Hepatocyte (in vitro differentiated cells): ENCODE measurements at places on chromosomes 16 and 17. TPM values are rescaled to one million over a fixed set of nuclear protein-coding genes. Genes with fewer than 3 reads are reported as not detected.
A peak's percentile ranks its signal among the peaks of the same experiment; 100 is the strongest.

Gene GCGR
- 2.4 and 2.9 TPM in 2 replicates for total RNA-seq

Gene TMEM88
- 59.6 and 73.3 TPM in 2 replicates for total RNA-seq

Gene GRB7
- total RNA-seq: 19.0 and 22.8 TPM in 2 replicates

Gene CACNA1G
- 2.9 and 4.8 TPM in 2 replicates for total RNA-seq

Gene KCNJ12
- total RNA-seq: 0.73 and 0.88 TPM in 2 replicates

Gene PHF12
- total RNA-seq: 18.2 and 19.0 TPM in 2 replicates

Gene SLC13A2
- total RNA-seq: 1.2 and 2.0 TPM in 2 replicates

Gene PRRT2
- 7.0 and 8.0 TPM in 2 replicates for total RNA-seq

Gene XYLT1
- 12.5 and 13.7 TPM in 2 replicates for total RNA-seq

Gene C16orf74
- total RNA-seq: 1.4 and 5.3 TPM in 2 replicates

Gene FBXL19
- 15.6 and 19.4 TPM in 2 replicates for total RNA-seq

Gene SCGB1C2
- total RNA-seq: not detected in 2 replicates

Gene NF1
- 37.4 and 45.9 TPM in 2 replicates for total RNA-seq

GRCh38 chr17:78202666-78203065 is 11.4 kb upstream of the BIRC5 start:
- H3K4me3 ChIP-seq: no peak overlapping the region
- H3K4me1 ChIP-seq: no peaks in the 10 kb centered on the region
- no peak for DNase-seq
- no peak overlapping the region for H3K27ac ChIP-seq
- H3K36me3 ChIP-seq: no peaks in the 10 kb centered on the region

- no peaks in the 10 kb centered on the region for H3K36me3 ChIP-seq
- no peaks in the 10 kb centered on the region for H3K27me3 ChIP-seq
- no peak overlapping the region for H3K4me3 ChIP-seq
These were observed 21.7 kb downstream of the MILR1 start for GRCh38 chr17:64470625-64471024.

GRCh38 chr16:68244481-68244902 is 681 bp upstream of the PLA2G15 start:
- H3K27ac ChIP-seq: no peak overlapping the region
- peaks cover 7% of the 10 kb centered on the region for H3K4me1 ChIP-seq
- H3K4me3 ChIP-seq: peak overlapping the region; percentile 96
- H3K36me3 ChIP-seq: no peaks in the 10 kb centered on the region
- no peaks in the 10 kb centered on the region for H3K27me3 ChIP-seq
- no peak for DNase-seq

DNA sequence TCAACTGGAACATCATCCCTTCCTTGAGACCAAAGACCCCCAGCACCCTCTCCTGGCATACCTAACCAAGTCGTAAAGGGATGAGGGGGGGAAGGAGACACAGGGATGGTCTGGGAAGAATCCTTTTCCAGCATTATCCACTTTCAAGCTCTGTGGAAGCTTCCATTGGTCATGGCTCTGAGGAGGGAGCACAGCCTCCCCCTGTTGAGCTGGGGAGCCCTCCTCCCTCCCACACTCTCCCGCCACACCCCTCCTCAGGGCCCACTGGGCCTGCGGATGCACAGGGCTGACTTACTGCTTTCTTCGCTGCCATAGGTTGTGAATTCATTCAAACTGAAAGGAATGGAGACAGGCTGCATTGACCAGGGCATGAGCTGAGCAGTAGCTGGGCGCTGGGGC is 12.4 kb downstream of the CSF3 start:
- no peaks in the 10 kb centered on the region for H3K27me3 ChIP-seq
- H3K4me1 ChIP-seq: no peaks in the 10 kb centered on the region
- no peak overlapping the region for H3K27ac ChIP-seq
- DNase-seq: no peak
- no peaks in the 10 kb centered on the region for H3K36me3 ChIP-seq

- H3K27ac ChIP-seq: no peak overlapping the region
- DNase-seq: no peak
- H3K4me1 ChIP-seq: no peaks in the 10 kb centered on the region
- H3K36me3 ChIP-seq: no peaks in the 10 kb centered on the region
- no peaks in the 10 kb centered on the region for H3K27me3 ChIP-seq
- H3K4me3 ChIP-seq: no peak overlapping the region
These were observed 12.5 kb upstream of the C1QTNF8 start for GRCh38 chr16:1108299-1109252.

GRCh38 chr16:80604600-80605355 is 64.0 kb downstream of the DYNLRB2 start:
- H3K27me3 ChIP-seq: no peaks in the 10 kb centered on the region
- no peaks in the 10 kb centered on the region for H3K36me3 ChIP-seq
- no peak for DNase-seq
- H3K4me3 ChIP-seq: no peak overlapping the region
- no peak overlapping the region for H3K27ac ChIP-seq

- no peaks in the 10 kb centered on the region for H3K27me3 ChIP-seq
- H3K27ac ChIP-seq: peak overlapping the region; percentile 87
- peak overlapping the region; percentile 66 for H3K4me3 ChIP-seq
- H3K4me1 ChIP-seq: peaks cover 3% of the 10 kb centered on the region
- H3K36me3 ChIP-seq: no peaks in the 10 kb centered on the region
These were observed 21.8 kb upstream of the FOXK2 start for GRCh38 chr17:82497483-82498405.

GRCh38 chr16:84821728-84822689 is 2.2 kb downstream of the CRISPLD2 start:
- H3K4me1 ChIP-seq: peaks cover 14% of the 10 kb centered on the region
- no peaks in the 10 kb centered on the region for H3K36me3 ChIP-seq
- no peak for DNase-seq
- no peak overlapping the region for H3K4me3 ChIP-seq

- no peaks in the 10 kb centered on the region for H3K36me3 ChIP-seq
- no peaks in the 10 kb centered on the region for H3K4me1 ChIP-seq
- H3K27me3 ChIP-seq: no peaks in the 10 kb centered on the region
- H3K4me3 ChIP-seq: no peak overlapping the region
These were observed 16.8 kb downstream of the TCF25 start for GRCh38 chr16:89890200-89890599.

- H3K27ac ChIP-seq: no peak overlapping the region
- DNase-seq: no peak
- H3K4me1 ChIP-seq: peaks cover 21% of the 10 kb centered on the region
- H3K4me3 ChIP-seq: no peak overlapping the region
- H3K36me3 ChIP-seq: no peaks in the 10 kb centered on the region
These were observed 846 bp downstream of the CPNE7 start for GRCh38 chr16:89576153-89577054.

DNA sequence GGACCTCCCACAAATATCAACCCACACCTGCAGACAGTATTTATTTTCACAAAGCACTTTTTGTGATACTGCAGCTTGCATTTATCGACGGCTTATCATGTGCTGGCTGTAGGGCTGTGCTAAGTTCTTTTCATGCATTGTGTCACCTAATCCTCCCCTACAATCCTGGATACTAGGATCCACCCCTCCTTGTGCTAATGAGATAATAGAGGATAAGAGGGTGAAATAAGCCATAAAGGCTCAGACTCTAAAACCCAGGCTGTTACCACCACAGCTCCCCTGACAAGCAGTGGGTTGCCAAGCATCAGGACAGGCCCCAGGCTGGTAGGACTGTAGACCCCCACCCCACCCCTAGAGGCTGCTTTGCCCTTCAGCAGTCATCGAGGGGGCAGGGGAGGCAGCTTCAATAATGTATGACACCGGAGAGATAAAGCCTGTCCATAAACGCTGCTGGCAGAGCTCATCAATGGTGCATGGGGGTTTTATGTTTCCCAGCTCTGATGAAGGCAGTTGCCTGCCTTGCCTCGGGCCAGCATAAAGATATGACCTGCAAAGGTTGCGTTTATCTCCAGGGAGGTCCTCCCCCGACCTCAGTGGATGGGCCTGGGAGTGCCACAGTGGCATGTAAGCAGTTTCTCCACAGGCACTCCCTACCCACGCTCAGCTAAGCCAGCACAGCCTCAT is 73.9 kb upstream of the C16orf82 start:
- H3K4me3 ChIP-seq: no peak overlapping the region
- no peaks in the 10 kb centered on the region for H3K4me1 ChIP-seq
- no peaks in the 10 kb centered on the region for H3K36me3 ChIP-seq
- no peak overlapping the region for H3K27ac ChIP-seq
- DNase-seq: peak; percentile 13

GRCh38 chr16:48556913-48557351 is 53.0 kb downstream of the N4BP1 start:
- H3K4me3 ChIP-seq: no peak overlapping the region
- H3K27ac ChIP-seq: no peak overlapping the region
- no peak for DNase-seq
- no peaks in the 10 kb centered on the region for H3K27me3 ChIP-seq
- H3K36me3 ChIP-seq: no peaks in the 10 kb centered on the region

- H3K36me3 ChIP-seq: no peaks in the 10 kb centered on the region
- H3K27me3 ChIP-seq: no peaks in the 10 kb centered on the region
- H3K27ac ChIP-seq: no peak overlapping the region
- H3K4me3 ChIP-seq: no peak overlapping the region
These were observed 71.5 kb upstream of the DNAJA2 start for GRCh38 chr16:47045023-47045422.

DNA sequence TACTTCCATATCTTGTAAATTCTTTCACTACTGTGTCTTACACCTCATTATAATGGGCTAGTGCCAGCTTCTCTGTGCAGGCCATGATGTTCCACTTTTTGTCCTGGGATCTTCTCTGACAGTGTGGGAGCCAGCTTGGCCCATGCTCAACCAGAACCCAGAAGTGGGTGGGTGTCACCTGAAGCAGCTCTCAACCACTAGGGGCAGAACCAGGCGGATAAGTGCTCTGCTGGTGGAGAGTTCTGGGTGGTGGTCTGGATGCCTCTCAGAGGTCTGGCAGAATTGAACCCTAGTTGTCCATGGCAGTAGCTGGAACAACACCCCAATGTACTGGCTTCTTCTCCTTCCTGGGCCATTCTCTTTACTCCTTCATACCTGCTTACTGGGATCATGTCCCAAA is 254.1 kb upstream of the N4BP1 start:
- no peak overlapping the region for H3K27ac ChIP-seq
- no peaks in the 10 kb centered on the region for H3K4me1 ChIP-seq
- H3K4me3 ChIP-seq: no peak overlapping the region
- no peak for DNase-seq
- no peaks in the 10 kb centered on the region for H3K36me3 ChIP-seq
- H3K27me3 ChIP-seq: peaks cover 4% of the 10 kb centered on the region

GRCh38 chr16:87297918-87298631 is 19.1 kb downstream of the C16orf95 start:
- H3K4me1 ChIP-seq: no peaks in the 10 kb centered on the region
- no peak overlapping the region for H3K27ac ChIP-seq
- no peaks in the 10 kb centered on the region for H3K27me3 ChIP-seq
- DNase-seq: peak; percentile 60

DNA sequence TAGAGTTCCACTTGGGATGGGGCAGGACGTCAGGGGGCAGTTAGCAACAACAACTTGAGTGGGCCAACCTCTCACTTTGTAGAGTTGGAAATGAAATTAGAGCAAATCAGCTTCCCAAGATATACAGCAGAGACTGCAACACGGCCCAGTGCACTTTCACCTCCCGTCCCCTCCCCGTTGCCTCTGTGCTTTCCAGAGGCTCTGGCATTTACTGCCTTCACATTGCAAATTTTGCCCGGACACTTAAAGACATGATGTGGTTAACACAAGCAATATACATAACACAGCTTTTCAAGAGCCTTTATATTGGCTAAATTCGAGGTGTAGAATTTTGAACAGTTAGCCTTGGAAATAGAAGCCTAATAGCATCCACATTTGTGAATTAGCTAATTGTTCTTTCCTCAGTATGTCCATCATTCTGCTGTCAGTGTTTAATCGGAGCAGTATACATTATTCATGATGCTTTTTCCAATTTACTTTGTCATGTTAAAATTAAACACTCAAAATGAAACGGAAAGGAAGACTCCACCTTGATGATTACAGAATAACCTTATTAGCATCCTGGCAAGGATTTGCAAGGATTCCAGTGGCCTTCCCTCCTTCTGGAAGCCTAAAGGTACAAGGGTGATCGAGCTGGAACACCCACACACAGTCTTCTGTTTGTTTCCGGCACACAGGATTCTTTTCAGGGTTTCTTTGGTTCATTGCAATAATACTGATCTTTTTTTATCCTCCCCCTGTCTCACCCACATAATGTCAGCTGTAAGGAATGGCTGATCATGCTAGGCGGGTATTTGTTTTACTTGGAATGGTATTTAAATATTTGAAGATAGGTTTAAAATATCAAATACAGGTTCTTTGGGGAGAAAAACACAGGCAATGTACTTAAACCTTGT is 190.9 kb upstream of the CACNG5 start:
- no peak overlapping the region for H3K27ac ChIP-seq
- no peaks in the 10 kb centered on the region for H3K36me3 ChIP-seq
- no peaks in the 10 kb centered on the region for H3K27me3 ChIP-seq
- no peak for DNase-seq
- no peaks in the 10 kb centered on the region for H3K4me1 ChIP-seq

- no peak overlapping the region for H3K27ac ChIP-seq
- peaks cover 4% of the 10 kb centered on the region for H3K4me1 ChIP-seq
- no peaks in the 10 kb centered on the region for H3K27me3 ChIP-seq
- H3K4me3 ChIP-seq: no peak overlapping the region
These were observed 136.9 kb upstream of the FOXF1 start for GRCh38 chr16:86373276-86373901.

- peak overlapping the region; percentile 97 for H3K27ac ChIP-seq
- H3K4me3 ChIP-seq: peak overlapping the region; percentile 30
- no peaks in the 10 kb centered on the region for H3K27me3 ChIP-seq
- H3K36me3 ChIP-seq: no peaks in the 10 kb centered on the region
- peaks cover 49% of the 10 kb centered on the region for H3K4me1 ChIP-seq
These were observed 706 bp downstream of the TEN1 start for GRCh38 chr17:75979705-75980187.

GRCh38 chr17:164303-165235 is 16.9 kb downstream of the DOC2B start:
- H3K27ac ChIP-seq: no peak overlapping the region
- no peaks in the 10 kb centered on the region for H3K4me1 ChIP-seq
- peak; percentile 80 for DNase-seq
- no peaks in the 10 kb centered on the region for H3K36me3 ChIP-seq

DNA sequence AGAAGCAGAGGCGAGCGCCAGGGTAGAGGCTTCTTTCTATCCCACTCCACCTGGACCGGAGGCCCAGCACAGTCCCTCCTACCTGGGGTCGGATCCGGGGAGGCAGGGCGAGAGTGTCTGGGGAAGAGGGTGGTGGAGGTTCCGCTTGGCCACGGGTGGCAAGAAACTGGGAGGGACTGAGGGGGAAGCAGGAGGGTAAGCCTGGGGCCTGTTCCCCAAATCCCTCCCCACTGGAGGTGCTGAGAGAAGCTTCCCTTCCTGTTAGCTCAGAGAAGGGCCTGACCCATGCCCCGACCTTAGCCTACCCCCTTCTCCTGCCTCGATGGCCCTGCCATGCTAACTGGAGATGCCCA is 1.8 kb upstream of the TPPP3 start:
- H3K36me3 ChIP-seq: no peaks in the 10 kb centered on the region
- H3K27me3 ChIP-seq: peaks cover 29% of the 10 kb centered on the region
- H3K27ac ChIP-seq: no peak overlapping the region
- H3K4me1 ChIP-seq: peaks cover 24% of the 10 kb centered on the region

GRCh38 chr17:13996748-13997147 is 72.6 kb upstream of the COX10 start:
- H3K36me3 ChIP-seq: no peaks in the 10 kb centered on the region
- H3K27ac ChIP-seq: no peak overlapping the region
- no peaks in the 10 kb centered on the region for H3K4me1 ChIP-seq
- H3K27me3 ChIP-seq: no peaks in the 10 kb centered on the region
- no peak overlapping the region for H3K4me3 ChIP-seq
- DNase-seq: no peak

GRCh38 chr17:44345454-44346026 is 438 bp downstream of the GRN start:
- peak; percentile 75 for DNase-seq
- peak overlapping the region; percentile 70 for H3K4me3 ChIP-seq
- no peaks in the 10 kb centered on the region for H3K27me3 ChIP-seq
- no peaks in the 10 kb centered on the region for H3K4me1 ChIP-seq
- peak overlapping the region; percentile 76 for H3K27ac ChIP-seq

GRCh38 chr16:56252835-56253234 is 61.5 kb downstream of the GNAO1 start:
- H3K27me3 ChIP-seq: no peaks in the 10 kb centered on the region
- DNase-seq: no peak
- no peak overlapping the region for H3K27ac ChIP-seq
- H3K36me3 ChIP-seq: no peaks in the 10 kb centered on the region
- peaks cover 7% of the 10 kb centered on the region for H3K4me1 ChIP-seq
- no peak overlapping the region for H3K4me3 ChIP-seq
